NCI-H187 (cell line): ENCODE measurements at places on chromosomes 11 and 22.

DNA sequence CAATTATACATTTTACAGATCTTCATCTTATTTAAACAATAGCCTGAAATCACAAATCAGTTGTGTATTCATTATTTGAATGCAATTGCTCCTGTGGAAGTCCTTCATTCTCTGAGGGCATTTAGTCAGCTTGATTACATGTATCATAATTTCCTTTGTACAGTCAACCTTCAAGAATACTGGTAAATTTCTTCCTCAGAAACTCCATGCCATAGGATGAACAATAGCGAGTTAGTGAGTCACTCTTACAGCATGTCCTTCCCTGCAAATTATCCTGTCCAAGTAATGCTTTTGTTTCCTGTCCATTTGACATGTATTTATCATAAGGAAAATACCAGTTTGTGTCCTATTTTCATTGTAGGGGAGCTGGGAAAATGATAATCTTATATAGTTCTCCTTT, 3.8 kb downstream of the OR10S1 start:
- DNase-seq: no peak

DNA sequence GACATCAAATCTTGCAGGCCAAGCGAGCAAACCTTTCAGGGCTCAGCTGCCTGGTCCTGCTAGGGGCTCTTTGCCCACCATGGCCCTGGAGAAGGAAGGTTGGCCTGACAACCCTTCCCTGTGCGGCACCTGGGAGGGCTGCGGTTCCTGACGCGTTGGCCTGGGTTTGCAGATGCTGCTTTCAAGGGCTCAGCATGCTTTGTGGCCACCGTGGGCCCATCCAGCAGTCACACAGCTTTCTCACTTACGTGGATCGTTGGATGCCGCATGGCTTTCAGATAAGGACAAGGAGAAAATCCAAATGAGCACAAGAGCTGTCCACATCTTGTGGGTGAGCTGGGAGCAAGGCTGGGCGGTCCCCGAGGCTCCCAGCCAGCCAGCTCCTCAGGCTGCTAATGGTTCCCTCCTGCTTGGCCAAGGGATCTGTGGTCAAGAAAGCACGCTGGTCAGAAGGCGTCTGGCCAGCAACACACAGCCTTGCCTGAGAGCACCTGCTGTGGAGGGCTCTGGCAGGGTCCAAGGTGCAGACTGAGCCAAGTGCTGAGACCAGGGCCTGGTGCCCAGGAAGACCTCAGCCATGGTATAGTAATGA, 8.2 kb downstream of the C11orf24 start:
- no peak for DNase-seq

DNA sequence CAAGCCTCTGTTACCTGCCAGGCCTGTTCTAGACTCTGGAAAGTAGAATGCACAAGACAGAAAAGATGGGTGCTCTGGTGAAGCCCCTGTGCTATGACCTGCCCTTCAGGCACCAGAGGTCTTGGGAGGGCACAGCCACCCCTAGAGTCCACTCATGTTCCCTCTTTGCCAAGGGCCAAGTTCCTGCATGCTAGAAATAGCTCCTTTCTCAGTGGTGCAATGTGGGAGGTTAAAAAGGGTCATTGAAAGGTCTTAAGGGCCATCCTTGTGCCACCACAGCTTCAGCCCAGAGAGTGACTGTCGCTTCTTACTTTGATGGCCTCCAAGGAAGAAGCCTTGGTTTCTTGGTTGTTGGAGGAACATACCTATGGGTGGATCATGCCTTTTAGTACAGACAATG, 84.6 kb upstream of the PARVA start:
- DNase-seq: no peak

DNA sequence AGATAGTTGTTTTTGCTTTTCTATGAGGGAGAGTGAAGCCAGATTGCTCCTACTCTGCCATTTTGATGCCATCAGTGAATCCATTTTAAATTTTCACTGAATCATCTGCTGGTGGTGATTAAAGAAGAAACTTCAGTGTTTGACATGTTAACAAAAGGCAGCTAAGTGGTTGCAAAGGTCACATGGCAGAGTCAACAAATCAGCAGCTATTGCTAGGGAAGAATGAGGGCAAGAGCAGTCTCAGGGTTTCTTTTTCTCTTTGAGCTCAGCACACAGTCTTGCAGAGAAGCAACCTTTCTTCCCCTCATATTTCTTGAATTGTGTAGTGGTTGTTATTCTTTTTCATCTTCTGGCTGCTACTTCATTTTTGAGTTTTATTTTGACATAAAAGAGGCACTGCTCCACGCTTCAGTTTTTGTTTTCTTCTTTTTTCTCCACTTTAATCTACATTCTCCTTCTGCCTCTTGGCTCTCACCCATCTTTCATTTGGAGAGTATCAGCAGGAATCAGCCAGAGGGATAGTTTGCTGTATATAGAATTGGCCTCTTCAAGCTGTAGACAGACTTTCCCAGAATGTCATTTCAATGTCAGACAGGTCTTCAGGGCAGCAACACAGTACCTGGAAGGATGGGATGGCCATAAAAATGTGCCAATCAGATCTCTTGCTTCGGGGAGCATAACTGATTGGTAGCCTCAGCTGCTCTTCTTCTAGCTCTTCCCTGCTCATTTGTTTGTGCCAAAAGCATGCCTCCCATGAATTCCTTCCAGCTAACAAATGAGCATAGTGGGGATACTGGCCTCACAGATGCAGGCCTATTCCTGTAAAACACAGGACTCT, 153.9 kb downstream of the TRPC6 start:
- no peak for DNase-seq

DNA sequence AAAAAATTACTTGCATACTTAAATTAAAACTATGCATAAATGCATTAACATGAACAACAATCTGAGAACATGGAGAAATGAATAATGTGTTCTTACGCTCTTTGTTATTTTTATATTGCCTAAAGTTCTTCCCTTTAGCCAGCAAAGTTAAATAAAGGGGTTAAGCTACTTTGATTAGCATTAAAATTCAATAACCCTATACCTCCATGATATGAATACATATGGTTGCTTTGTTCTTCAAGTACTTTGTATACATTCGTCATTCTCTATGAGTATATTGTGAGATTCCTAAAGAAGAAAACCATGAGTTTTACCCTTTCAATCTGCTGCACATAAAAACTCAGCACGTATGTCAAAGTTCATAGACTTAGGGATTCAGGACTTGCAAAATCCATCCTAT, 578.3 kb downstream of the DLG2 start:
- no peak for DNase-seq

GRCh38 chr11:62501432-62501891, 45.1 kb downstream of the AHNAK start:
- no peak for DNase-seq

GRCh38 chr22:24550028-24550901, 4.7 kb downstream of the GUCD1 start:
- DNase-seq: no peak

GRCh38 chr11:119571311-119571710, 148.3 kb upstream of the THY1 start:
- no peak for DNase-seq

- DNase-seq: no peak
Observed at GRCh38 chr11:68774194-68774585, 22.9 kb upstream of the TESMIN start.

DNA sequence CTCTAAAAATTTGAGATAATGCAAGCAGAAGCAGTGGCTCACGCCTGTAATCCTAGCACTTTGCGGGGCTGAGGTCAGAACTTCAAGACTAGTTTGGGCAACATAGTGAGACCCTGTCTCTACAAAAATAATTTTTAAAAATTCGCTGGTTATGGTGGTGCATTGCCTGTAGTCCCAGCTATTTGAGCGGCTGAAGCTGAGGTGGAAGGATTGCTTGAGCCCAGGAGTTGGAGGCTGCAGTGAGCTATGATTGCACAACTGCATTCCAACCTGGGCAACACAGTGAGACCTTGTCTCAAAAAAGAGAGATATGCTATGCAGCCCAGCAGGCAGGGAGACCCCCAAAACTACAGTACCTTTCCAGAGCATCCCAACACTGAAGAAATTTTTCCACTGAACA, 2.3 kb downstream of the CTSC start:
- no peak for DNase-seq

DNA sequence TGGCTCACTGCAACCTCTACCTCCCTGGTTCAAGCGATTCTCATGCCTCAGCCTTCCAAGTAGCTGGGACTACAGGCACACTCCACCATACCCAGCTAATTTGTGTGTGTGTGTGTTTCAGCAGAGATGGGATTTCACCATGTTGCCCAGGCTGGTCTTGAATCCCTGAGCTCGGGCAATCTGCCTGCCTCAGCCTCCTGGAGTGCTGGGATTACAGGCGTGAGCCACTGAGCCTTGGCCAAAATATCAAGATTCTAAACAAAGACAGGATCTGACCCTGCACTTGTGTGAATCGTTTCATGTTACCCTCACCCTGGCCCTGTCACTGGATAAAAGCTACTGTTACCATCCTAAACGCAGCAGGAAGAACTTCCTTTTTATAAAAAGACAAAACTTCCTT, 15.6 kb upstream of the THY1 start:
- no peak for DNase-seq

GRCh38 chr11:70409437-70409836, 11.1 kb downstream of the CTTN start:
- DNase-seq: no peak

DNA sequence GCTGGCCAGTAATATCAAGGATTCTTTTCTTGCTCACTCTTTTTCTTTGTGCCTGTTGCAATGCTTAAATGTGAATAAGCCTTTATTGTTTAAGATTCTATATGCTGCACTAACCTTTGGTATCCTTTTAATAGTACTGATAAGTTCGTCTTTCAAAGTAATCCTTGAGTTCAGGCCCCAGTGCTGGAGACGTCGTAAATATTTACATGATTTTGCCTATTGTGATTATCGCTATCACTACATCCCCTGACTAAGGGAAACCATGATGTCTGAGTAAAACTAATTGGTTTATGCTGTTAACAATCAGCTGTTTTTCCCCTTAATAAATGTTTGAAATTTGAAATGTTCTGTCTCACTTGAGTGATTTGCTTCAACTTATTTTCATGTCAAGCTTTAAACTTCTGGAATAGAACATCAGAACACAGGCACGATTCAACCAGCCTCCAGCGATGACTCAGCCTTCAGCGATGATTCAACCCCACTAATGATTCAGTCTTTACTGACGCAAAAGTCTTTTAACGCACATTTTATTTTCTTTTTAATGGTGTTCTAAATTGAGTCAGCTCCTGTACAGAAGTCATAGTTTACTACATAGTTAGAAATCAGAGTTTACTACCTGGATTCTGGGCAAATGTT, 3.9 kb downstream of the HTATIP2 start:
- no peak for DNase-seq

DNA sequence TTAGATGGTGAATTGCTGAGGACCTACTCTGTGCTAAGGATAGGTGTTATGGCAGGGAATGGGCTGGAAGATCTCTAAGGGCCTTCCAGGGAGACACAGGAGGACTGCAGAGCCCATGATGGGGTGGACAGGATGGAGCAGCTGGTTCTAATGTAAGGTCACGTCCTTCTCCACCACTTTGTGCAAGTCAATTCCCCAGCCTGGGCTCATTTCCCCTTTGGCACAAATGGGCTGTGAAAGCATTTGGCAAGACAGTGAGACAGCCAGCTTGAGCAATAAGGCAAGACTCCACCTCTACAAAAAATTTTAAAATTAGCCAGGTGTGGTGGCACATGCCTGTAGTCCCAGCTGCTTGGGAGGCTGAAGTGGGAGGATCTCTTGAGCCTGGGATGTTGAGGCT, 81.4 kb upstream of the THY1 start:
- DNase-seq: no peak

GRCh38 chr11:133531971-133532651, at the start of gene OPCML:
OPCML (minus strand) TSS chr11:133532501.
- no peak for DNase-seq

GRCh38 chr11:455566-456147, 5.6 kb downstream of the PTDSS2 start:
- no peak for DNase-seq

DNA sequence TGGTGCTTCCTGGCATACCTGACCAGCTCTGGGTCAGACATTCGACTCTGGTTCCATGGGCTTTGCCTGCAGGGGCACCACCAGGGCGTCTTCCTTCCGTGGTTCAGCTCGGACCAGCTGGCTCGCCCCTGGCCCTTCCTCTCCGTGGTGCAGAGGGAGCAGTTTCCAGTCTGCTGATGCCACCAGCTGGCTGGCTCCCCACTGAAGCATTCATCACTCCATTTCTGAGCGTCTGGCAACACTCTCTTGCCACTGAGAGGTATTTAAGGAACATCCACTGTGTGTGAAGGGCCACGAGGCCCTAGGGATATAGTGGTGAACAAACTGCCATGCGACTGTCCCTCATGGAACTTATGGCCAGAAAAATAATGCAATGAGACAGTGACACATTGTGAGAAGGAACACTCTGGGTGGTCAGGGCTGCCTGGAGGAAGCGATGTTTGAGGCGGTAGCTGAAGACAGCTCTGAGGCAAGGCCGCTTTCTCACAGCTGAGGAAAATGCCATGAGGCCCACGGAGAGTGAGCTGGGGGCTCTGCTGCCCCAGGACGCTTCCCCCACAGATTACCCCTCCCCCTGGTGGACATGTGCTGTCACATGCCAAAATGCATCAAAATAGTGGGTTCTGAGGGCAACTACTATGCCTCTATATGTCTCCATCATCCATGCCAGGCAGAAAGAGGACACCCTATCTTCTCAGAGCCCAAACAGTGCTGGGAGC, 44.9 kb upstream of the ARFGAP3 start:
- no peak for DNase-seq

DNA sequence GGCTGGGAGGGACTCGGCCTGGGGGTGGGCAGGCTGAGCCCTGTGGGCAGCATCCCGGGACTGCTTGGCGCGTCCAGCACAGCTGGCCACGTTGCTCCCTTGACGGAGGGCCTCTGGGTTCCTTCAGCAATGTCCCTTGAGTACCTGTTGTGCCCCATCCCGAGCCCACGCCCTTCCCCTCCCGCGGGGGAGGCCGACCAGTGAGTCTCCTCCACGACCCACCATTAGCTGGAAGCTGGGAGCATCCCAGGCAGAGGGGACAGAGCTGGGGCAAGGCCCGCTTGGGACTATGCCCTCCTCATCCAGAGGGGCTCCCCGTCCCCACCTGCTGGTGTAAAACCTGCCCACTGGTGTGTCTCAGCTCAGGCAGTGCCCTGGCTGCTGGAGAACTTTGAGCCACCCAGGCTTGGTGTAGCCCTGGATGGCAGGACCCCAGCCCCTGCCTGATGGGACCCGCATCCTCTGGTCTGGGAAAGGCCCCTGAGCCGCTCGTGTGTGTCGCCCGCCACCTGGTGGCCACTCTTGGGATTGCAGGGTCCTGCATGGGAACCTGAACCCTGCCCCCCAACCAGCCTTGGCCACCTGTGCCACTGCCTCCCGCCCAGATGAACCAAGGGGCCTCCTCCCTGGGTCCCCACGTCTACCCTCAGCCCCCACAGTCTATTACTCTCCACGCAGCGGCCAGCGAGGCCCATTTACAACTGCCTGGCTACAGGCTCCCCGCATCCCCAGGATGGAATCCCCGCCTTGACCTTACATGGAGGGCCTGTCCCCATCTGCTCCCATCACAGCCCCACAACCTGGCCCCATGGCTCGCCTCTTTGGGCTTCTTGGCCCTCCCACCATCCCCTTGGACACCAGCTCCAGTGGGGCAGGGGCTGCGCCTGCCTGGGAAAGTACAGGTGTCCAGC, 16.6 kb upstream of the ARHGAP8 start:
- no peak for DNase-seq

- DNase-seq: peak; percentile 20
Observed at GRCh38 chr11:20754933-20755332, 85.5 kb downstream of the NELL1 start.
